Spleen (tissue), 13 donors: ENCODE measurements at places on chromosomes 1 and 21. TPM values are rescaled to one million over a fixed set of nuclear protein-coding genes. Genes with fewer than 3 reads are reported as not detected.

TMEM52 gene
- 1.8 TPM for total RNA-seq

SEC16B gene
- 8.1 TPM for total RNA-seq

- DNase-seq: peak; percentile 86
Measured at GRCh38 chr1:32695098-32695904, 7.3 kb downstream of the SYNC start.

DNA sequence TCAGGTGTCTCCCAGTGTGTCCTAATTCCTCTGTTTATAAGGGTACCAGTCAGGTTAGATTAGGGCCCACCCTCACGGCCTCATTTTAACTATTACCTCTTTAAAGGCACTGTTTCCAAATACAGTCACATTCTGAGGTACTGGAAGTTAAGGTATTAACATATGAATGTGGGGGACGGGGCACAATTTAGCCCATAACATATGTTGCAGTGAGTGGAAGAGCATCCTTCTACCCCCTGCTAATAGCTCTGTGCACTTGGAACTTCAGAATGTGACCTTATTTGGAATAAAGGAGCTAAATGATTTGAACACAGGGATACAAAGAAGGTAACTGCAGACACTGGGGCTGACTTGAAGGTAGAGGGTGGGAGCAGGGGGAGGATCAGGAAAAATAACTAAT, 67.3 kb upstream of the ADGRL2 start:
- DNase-seq: no peak

DNA sequence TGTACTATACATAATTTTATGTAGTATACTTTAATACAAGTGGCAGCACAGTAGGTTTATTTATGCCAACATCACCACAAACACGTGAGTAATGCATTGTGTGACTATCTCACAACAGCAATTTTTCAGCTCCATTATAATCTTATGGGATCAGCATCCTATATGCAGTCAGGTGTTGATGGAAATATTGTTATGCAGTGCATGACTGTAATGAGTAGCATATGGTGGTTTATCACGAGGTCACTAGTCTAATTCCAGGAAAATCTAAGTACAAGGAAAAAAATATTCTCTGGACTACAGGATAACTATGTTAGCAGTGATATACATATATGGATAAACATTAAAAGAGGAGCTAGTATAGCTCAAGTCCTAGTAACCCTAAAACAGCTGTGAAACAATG, 69.0 kb downstream of the ATP1B1 start:
- no peak for DNase-seq
